ENCODE measurements at places on chromosomes 1 and 21. TPM values are rescaled to one million over a fixed set of nuclear protein-coding genes. Genes with fewer than 3 reads are reported as not detected.

DNA sequence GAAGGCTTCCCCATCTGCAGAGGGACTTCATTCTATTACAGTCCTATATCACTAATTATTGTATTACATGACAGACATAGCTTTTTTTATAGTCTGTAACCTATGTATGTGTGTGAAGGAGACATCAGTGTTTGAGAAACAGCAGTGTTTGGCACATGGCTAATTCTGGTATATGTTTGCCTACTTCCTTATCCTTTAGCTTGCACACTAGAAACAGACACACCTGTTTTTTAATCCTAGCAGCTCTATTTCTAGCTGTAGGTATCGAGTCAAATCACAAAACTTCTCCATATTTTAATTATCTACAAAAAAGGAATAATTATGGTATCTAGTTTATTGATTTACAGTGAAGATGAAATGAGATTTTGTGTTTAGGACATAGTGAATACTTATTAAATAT, 129.4 kb upstream of the CACYBP start:
- no peak for DNase-seq

GRCh38 chr1:29490204-29490934, 254.0 kb downstream of the PTPRU start:
- DNase-seq = no peak

- DNase-seq = no peak
These were observed 58.5 kb downstream of the SERBP1 start for GRCh38 chr1:67371681-67372080.

DNA sequence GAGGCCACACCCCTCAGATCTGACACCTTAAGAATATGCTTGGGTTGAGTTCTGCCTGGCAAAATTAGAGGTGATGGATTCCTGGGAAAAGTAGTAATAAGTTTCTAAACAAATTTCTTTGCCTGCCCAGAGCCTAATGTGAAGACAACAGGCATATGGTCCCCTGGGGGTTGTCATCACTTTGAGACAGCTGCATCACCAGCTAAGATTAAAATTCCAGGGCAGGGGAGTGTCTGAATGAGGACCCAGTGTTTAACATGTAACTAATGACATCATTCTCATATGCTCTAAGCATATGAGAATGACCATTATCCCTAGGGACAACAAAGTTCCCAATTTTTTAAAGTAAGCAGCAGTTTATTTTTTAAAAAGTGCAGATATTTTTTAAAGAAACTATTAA, 432.2 kb downstream of the PCP4 start:
- no peak for DNase-seq

DNA sequence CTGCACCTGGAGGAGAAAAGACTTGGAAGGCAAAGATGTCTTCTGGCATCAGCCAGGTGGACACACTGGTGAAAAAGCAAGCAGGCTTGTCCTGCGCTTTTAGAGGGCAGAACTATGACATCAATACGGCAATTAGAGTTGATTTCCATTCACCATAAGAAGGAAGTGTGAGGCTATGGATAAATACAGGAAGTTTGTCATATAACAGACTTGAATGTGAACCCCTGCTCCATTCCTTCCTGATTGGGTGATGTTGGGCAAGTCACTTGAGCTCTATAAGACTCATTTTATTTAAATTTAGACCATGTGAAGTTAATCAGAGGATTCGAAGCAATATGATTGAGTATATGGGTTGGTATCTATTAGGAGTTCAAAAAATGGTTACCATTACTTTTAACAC, 137.8 kb downstream of the PLPP3 start:
- DNase-seq = no peak

DNA sequence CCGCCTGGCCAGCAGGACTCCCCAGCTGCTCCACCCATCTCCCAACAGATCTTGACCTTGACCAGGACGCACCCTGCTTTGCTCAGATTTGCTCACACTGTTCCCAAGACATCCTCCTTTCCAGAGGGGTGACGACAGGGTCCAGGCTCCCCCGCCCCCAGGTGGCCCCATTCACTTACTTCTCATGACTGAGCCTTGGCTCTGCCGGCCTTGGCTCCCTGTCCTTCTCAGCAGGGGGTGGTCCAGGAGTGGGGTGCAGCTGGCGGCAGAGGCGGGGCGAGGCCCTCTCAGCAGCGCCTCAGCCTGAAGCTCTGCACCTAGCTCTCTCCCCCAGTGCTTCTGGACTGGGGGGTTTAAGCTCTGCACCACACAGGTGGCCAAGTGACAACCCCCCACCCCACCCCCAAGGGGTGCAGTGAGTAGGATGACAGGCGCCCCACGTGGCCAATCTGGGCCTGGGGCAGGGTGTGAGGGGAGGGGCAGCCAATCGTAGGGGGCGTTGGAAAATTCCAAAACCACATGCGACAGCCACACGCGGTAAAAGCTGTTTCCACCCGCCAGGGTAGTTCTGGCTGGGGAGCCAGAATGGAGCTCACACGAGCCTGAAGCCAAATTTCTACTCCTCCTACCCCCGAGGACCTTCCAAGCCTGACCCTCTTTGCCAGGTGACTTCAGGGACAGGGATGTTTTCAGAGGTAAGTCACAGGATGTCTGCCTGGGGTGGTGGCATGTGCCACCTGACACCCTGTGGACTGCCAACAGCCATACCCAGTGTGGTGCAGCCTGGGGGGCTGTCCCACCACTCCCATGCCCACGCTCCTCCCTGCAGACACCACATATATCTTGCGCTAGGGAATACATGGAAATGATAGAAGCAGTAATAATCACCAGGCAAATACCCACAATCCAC, 5.6 kb downstream of the RORC start:
- no peak for DNase-seq

DNA sequence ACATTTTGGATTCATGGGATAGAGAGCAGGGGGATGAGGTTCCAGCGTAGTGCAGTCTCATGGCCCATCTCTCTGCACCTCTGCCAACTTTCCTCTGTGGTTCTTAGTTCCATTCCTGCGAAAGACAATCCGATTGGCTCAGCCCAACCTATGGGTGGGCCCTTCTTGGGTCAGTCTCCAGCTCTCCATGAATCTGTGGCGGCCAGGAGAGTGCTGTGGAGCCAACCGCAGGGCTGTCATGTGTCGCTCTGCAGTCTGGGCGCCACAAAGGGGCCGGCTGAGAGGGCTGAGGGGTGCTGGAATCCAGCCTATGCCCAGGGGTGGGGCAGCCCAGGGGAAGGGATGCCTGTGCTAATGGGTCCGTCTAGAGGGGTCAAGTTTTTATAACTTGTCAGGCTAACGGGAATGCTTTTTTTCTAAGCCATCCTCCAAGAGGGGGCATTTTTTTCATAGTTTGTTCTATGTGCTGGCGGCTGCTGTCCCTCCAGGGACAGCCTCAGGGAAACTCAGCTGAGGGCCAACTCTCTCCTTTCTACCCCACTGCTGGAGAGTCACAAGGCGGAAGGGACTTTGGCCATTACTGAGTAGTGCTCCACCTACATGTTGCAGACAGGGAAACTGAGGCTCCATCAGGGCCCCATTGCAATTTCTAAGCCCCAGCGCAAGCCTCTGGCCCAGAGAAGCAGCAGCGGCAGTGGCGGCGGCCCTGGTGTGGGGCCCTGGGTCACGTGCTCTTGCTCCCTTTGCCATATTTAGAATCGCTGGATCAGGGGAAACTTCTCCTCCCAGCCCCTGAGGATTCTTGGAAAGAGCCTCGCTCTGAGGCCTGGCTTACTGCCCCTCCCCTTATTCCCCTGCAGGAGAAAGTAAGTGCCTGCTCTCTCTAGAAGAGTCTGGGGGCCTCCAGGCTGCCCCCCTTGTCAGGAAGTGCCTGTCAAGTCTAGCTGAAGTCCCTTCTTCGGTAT, 23.4 kb downstream of the KCNQ4 start:
- DNase-seq = no peak

DNA sequence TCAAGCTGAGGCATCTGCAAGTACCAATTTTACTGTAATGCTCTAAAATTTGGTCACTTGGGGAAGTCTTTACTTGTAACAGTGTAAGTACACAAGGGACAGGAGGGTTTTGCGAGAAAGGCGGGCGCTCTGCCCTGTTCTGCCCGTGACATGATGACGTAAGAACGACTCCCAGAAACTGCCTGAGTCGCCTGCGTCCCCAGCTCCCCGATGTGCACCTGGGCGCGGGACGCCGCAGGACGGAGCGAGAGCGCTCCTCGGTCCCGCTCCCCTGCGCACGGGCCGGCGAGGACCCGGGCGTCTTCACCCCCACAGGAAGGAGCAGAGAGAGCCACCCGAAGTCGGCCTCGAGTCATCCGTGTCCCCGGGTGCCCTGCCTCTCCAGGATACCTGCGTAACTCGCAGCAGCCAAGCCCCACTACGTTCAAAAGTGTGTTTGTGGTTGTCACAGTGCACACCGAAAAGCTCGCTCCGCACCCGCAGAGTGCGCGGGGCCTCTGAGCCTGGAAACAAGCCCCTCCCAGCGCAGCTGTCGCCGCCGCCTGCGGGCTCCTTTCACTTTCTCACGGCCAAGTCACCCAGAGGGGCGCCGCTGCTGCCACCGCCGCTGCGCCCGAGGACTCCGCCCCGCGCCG, 3.3 kb upstream of the ZBTB18 start:
- DNase-seq = no peak

- DNase-seq = no peak
These were observed 16.5 kb downstream of the TRIT1 start for GRCh38 chr1:39866767-39867166.

DNA sequence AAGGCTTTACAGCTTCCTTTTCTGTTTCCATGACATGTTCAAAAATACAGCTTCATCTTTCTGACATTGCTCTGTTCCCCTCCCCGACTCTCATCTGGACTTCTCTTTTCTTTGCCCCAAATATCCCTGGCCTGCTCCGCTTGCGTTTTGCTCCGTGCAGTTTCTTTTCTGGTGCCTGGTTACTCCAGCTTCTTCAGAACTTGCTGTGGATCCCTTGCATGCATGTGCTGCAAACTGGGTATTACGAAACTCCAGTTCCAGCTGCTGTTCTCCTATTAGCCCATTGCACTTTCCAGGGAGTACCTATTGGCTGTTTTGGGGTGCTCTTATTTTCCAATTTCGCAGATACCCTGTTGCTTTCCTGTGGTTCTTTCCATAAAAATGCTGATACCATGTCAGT, 9.9 kb upstream of the NDC1 start:
- no peak for DNase-seq

Gene KCND3
- polyA plus RNA-seq = 1.3 TPM

Gene CAPN9
- polyA plus RNA-seq = 1.7 TPM

Gene FBLIM1
- polyA plus RNA-seq = 46.1 TPM
